ENCODE measurements at places on chromosomes 1 and 21.

GRCh38 chr1:159162516-159163265 lies 8.7 kb upstream of the CADM3 start:
- H3K4me3 ChIP-seq: no peak overlapping the region
- H3K36me3 ChIP-seq: no peaks in the 10 kb centered on the region
- no peak for DNase-seq
- no peaks in the 10 kb centered on the region for H3K27me3 ChIP-seq
- H3K4me1 ChIP-seq: no peaks in the 10 kb centered on the region
- H3K27ac ChIP-seq: no peak overlapping the region

- H3K4me3 ChIP-seq: no peak overlapping the region
- no peak for DNase-seq
- H3K27ac ChIP-seq: no peak overlapping the region
- H3K36me3 ChIP-seq: no peaks in the 10 kb centered on the region
- no peaks in the 10 kb centered on the region for H3K27me3 ChIP-seq
Measured at GRCh38 chr1:81547912-81548303, 252.8 kb upstream of the ADGRL2 start.

DNA sequence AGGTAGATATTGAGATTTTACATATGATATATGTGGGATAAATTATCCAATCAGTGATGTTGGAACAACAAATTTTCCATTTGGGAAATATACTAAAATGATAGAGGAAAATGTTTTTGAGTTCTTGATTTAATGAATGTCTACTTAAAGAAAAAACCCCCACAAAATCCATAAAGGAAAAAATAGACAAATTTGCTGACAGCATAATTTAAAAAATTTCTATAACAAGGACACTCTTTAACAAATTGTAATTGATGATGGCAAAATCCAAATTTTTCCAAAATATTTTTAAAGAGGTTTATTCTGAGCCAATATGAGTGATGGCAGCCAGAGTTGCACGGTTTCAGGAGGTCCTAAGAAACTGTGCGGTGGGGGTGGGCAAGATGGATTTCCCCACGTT lies 51.9 kb upstream of the RHOU start:
- no peak for DNase-seq
- no peaks in the 10 kb centered on the region for H3K36me3 ChIP-seq
- no peak overlapping the region for H3K4me3 ChIP-seq
- H3K27ac ChIP-seq: no peak overlapping the region

DNA sequence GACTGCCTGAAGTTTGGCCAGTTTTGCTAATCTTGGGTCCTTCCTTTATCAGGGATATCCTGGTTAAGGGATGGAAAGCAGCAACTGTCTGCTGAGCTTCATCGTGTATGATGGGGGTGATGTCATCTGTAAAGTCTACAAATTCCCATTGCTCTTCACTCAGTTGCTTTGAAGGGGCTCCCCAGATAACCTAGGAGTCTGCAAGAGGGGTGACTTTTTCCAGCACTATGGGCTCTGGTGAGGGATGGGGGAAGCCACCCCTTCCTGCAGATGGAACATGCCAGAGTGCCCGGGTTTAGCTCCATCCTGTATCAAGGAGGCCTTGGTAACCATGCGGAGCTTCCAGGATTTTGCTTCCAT lies 28.4 kb downstream of the EDARADD start:
- H3K36me3 ChIP-seq: no peaks in the 10 kb centered on the region
- H3K27ac ChIP-seq: no peak overlapping the region
- no peaks in the 10 kb centered on the region for H3K27me3 ChIP-seq
- H3K4me1 ChIP-seq: no peaks in the 10 kb centered on the region
- H3K4me3 ChIP-seq: no peak overlapping the region

GRCh38 chr1:1399872-1400575 lies 889 bp upstream of the CCNL2 start:
- peak overlapping the region; percentile 100 for H3K4me3 ChIP-seq
- DNase-seq: no peak
- peaks cover 8% of the 10 kb centered on the region for H3K36me3 ChIP-seq
- peak overlapping the region; percentile 88 for H3K27ac ChIP-seq

DNA sequence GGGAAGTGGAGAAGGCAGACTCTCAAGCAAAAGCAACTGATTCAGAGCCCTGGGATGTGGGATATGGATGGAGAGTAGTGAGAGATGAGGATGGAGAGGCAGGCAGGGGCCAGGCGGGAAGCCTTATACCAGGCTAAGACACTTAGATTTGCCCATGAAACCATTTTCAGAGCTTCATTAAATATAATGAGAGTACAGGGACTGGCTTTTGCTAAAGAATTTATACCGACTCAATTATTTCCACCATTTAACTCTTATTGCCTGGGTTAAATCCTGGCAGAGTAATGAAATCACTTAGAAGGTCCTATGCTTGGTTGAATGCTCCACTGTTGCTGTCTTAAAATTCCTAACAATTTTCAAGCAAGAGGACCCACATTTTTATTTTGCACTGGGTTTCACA lies 311.7 kb downstream of the KCNH1 start:
- DNase-seq: no peak
- H3K27me3 ChIP-seq: no peaks in the 10 kb centered on the region
- H3K27ac ChIP-seq: no peak overlapping the region
- H3K36me3 ChIP-seq: no peaks in the 10 kb centered on the region
- H3K4me1 ChIP-seq: no peaks in the 10 kb centered on the region
- no peak overlapping the region for H3K4me3 ChIP-seq

DNA sequence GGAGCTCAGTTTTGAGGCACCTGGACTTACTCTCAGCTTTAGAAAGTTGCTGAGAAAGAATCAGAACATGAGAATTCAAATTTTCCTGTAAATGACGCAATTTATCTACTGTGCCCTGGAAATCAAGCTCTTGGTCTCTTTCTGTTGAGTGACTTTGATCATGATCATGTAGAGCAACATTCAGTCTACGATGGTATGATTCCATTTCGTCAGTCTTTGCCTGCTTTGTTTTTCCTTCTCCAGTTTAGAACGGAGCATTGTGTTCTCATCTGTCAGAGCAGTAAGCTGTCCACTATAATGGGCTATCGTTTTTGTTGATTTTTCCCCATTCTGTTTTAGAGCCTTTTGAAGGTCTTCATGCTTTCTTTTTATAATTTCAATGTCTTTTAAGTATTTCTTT lies 20.7 kb downstream of the SFT2D2 start:
- DNase-seq: no peak
- no peaks in the 10 kb centered on the region for H3K4me1 ChIP-seq
- no peaks in the 10 kb centered on the region for H3K36me3 ChIP-seq
- no peak overlapping the region for H3K4me3 ChIP-seq

DNA sequence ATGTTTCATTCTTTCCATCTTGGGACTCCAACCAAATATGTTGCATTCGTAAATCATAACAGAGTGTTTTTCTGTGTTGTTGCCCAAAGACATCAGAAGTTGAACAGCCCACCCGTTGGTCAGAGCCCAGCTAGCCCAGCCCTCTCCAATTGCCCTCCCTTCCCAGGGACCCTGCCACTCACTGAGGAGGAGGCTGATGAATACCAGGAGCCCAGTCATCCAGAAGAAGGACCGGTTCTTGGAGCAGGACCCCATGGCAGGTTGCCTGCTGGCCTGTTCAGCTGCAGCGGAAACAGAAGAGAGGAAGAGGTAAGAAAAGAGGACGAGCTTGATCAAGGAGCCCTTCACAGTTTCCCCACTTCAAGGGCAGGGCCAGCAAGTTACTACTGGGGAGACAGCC lies 172.2 kb upstream of the ETV3 start:
- H3K4me3 ChIP-seq: no peak overlapping the region
- H3K4me1 ChIP-seq: no peaks in the 10 kb centered on the region
- no peaks in the 10 kb centered on the region for H3K36me3 ChIP-seq

GRCh38 chr1:221344693-221345092 lies 397.2 kb downstream of the DUSP10 start:
- no peaks in the 10 kb centered on the region for H3K36me3 ChIP-seq
- H3K4me3 ChIP-seq: no peak overlapping the region
- H3K27me3 ChIP-seq: no peaks in the 10 kb centered on the region
- no peak overlapping the region for H3K27ac ChIP-seq
- H3K4me1 ChIP-seq: no peaks in the 10 kb centered on the region

- H3K27me3 ChIP-seq: no peaks in the 10 kb centered on the region
- peaks cover 11% of the 10 kb centered on the region for H3K4me1 ChIP-seq
- DNase-seq: no peak
Measured at GRCh38 chr1:226943156-226943555, 3.1 kb downstream of the COQ8A start.

GRCh38 chr1:27588256-27589232 lies 15.4 kb downstream of the AHDC1 start:
- H3K36me3 ChIP-seq: no peaks in the 10 kb centered on the region
- no peak for DNase-seq
- peaks cover 19% of the 10 kb centered on the region for H3K4me1 ChIP-seq
- H3K4me3 ChIP-seq: no peak overlapping the region

GRCh38 chr1:6962478-6962995 lies 177.3 kb downstream of the CAMTA1 start:
- no peaks in the 10 kb centered on the region for H3K27me3 ChIP-seq

DNA sequence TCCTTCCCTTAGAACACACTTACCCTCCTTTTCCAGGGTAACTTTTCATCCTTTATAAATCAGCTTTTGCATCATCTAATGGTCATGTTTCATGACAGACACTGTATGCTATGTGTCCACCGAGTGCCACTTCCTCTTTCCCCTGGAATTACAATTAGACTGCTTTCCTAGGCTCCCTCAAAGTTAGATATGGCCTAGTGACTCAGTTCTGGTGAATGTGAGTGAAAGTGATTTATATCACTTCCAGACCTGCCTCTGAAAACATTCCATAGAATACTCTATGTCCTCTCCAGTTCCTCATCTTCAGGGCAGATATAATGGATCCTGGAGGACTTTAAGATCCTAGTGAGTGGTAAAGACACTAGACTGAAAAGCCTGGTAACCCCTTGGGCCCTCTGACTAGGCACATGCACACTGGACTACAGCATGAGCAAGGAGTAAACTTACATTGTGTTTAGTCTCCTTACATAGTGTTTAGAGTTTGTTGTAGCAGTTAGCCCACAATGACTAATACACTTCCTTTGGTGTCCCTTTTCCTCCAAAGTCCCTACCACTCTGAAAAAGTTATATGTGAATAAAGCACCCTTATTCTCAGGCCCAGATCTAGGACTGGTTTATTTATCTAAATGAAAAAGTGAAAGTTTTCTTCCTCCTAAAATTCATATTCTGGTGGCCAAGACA lies 59.3 kb downstream of the GPR88 start:
- no peak for DNase-seq
- H3K4me1 ChIP-seq: no peaks in the 10 kb centered on the region
- H3K4me3 ChIP-seq: no peak overlapping the region
- H3K27ac ChIP-seq: no peak overlapping the region

DNA sequence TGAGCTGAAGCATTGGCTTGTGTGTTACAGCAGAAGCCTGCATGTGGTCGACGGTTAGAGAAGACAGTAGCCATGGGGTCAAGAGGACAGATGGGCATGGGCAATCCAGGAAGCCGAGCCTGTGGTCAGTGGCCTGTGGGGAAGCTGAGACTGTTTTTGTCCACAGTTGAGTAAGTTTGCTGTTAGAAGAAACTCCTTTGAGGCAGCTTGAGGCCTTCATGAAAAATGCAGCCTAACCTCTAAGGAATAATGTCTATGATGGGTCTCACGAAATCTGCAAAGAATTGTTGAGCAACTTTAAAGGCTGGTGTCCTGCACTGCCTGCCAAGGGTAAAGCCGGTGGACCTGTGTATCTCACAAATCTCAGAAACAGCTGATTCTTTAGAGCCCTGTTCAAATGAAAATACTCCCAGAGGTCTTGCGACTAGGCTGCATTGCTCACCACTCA lies 322.4 kb downstream of the SETD4 start:
- no peak overlapping the region for H3K4me3 ChIP-seq
- no peak for DNase-seq
- H3K27me3 ChIP-seq: no peaks in the 10 kb centered on the region
- no peaks in the 10 kb centered on the region for H3K4me1 ChIP-seq
- no peaks in the 10 kb centered on the region for H3K36me3 ChIP-seq

DNA sequence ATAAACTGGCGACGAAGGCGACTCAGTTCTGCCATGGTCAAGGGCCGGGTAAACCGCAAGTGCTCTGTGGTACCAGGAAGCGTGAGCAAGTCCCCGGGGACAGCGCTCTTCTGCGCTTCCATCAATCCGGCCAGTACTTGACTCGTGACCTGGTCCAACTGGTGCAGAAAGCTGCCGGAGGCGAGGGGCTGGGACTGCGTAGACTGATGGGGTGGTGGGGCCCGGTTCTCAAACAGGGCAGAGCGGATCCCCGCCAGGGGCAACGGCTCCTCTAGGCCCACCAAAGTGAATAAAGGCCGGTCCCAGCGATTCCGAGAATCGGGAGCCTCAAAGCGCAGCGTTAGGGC lies 852 bp downstream of the KTI12 start:
- H3K4me3 ChIP-seq: peak overlapping the region; percentile 92
- peak; percentile 22 for DNase-seq
- peak overlapping the region; percentile 97 for H3K27ac ChIP-seq
- H3K36me3 ChIP-seq: no peaks in the 10 kb centered on the region
- H3K27me3 ChIP-seq: no peaks in the 10 kb centered on the region
- peaks cover 3% of the 10 kb centered on the region for H3K4me1 ChIP-seq

GRCh38 chr1:169484101-169484500 lies 1.6 kb downstream of the SLC19A2 start:
- DNase-seq: no peak
- no peaks in the 10 kb centered on the region for H3K36me3 ChIP-seq
- H3K4me3 ChIP-seq: peak overlapping the region; percentile 94
- peaks cover 15% of the 10 kb centered on the region for H3K4me1 ChIP-seq
- no peaks in the 10 kb centered on the region for H3K27me3 ChIP-seq
- peak overlapping the region; percentile 99 for H3K27ac ChIP-seq

DNA sequence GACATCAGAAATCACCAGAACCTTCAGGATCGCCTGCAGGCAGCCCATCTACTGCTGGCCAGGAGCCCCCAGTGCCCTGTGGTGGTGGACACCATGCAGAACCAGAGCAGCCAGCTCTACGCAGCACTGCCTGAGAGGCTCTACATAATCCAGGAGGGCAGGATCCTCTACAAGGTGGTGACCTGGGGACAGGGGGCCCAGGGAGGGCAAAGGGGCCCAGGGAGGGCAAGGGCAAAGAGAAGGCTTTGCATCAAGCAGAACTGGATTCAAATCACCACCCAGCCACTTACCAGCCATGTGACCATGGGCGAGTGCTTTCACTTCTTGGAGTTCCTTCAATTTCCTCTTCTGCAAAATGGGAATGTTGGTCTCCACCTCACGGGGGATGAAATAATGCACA lies 12.1 kb downstream of the DIO1 start:
- H3K27ac ChIP-seq: no peak overlapping the region
- no peak overlapping the region for H3K4me3 ChIP-seq
- H3K27me3 ChIP-seq: no peaks in the 10 kb centered on the region
- H3K36me3 ChIP-seq: no peaks in the 10 kb centered on the region
